Activated CD4-positive, alpha-beta T cell treated with anti-CD3 and anti-CD28 coated beads, Interleukin-2, amount 50 U/mL, for 24 hours (primary cell): ENCODE measurements at places on chromosomes 6 and 20.
A peak's percentile ranks its signal among the peaks of the same experiment; 100 is the strongest.

DNA sequence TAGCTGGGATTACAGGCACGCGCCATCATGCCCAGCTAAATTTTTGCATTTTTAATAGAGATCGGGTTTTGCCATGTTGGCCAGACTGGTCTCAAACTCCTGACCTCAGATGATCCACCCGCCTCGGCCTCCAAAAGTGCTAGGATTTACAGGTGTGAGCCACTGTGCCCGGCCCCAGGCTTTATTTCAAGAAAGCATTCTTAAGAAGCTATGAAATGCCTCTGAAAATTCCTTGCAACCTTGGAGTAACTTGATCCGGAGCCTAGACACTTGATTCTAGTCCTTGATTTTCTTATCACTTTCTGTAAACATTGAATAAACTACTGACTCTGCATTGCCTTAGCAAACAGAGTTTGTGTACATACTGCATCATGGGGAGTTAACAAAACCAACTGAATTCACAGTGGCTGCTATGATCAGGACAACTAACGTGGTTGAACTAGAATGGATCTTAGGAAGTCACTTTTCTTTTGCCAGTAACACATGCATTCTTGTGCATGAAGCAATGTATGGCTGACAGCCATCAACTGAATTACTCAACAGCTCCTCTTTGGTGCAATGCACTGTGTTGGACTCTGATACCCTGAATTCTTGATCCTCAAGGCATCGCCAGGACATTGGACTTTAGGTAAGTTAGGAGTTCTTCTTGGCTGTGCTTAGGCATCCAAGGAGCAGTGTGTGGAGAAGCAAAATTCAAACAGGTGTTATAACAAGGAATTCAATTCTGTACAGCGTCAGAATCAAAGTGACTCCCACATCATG lies 102.8 kb upstream of the TMEM170B start:
- DNase-seq: no peak

- no peak for DNase-seq
Observed at GRCh38 chr6:219641-220198, 72.6 kb upstream of the DUSP22 start.

- DNase-seq: no peak
Observed at GRCh38 chr6:167569041-167569805, 244.3 kb downstream of the TTLL2 start.

DNA sequence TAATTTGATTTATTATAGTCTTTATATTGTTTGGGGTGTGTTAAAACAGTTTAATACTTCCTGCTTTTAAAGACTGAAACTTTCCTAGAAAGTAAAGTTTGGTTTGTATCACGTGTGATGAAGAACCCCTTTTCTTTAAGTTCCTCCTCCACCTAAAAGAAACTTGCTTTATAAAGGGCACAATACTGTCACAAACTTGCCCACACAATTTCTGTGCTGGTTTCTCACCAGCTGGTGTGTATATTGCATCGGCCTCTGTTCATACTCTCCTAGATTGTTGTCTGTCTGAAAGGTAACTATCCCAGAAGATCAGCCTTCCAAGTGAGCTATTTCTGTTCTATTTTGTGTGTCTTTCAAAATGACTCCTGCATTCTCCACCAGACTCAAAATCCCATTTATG lies 46.9 kb downstream of the ANKRD6 start:
- DNase-seq: no peak

DNA sequence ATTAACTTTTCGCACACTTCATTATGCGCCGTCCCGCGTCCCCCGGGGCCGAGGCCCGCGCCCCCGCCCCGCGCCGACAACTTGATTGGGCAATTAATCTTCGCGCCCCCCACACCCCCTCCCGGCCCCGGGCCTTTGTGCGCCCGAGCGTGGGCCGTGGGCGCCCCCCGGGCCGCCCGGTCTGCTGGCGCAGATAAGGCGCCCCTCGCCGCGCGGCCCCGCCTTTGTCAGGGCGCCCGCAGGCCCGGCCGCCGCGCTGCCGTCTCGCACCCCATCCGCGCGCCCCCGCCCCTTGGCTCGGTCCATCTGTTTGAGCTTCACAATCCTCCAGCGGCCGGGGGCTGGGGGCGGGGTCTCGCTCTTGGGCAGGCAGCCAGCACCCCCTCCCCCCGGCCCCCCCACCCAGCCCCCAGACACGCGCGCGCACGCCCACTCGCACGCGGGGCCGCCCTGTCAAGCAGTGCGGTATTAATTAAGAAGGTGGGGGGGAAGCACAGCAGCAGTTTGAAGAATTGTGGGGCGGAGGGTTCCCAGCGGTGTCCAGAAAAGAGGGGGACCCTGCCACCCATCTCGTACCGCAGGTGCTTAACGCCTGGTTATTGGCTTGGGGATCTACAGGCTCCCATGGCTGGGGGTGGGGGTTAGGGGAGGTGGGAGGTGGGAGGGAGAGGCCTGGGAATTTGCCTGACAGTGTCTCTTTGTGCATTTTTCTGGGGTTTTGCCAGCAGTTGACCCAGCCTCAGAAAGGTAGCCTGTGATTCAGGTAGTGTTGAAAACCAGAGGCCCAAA lies 34.6 kb upstream of the SCRT2 start:
- no peak for DNase-seq

DNA sequence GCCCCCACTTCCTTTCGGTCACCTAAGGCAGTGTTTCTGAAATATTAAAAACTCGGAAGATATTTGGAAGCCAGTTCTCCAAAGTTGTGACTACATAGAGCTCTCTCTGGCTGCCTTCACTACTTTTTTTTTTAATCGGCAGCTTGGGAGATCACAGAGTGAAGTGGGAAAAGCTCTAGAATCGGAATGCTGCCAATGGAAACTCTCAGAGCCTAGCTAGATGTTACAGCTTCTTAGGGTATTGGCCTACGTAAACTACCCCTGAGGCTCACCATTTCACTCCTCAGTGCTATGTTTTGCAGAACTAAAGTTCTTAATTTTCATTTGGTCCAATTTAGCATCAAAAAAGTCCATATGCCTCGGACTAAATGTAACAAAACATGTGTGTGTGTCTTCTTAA lies 14.5 kb downstream of the SERPINB1 start:
- DNase-seq: no peak

DNA sequence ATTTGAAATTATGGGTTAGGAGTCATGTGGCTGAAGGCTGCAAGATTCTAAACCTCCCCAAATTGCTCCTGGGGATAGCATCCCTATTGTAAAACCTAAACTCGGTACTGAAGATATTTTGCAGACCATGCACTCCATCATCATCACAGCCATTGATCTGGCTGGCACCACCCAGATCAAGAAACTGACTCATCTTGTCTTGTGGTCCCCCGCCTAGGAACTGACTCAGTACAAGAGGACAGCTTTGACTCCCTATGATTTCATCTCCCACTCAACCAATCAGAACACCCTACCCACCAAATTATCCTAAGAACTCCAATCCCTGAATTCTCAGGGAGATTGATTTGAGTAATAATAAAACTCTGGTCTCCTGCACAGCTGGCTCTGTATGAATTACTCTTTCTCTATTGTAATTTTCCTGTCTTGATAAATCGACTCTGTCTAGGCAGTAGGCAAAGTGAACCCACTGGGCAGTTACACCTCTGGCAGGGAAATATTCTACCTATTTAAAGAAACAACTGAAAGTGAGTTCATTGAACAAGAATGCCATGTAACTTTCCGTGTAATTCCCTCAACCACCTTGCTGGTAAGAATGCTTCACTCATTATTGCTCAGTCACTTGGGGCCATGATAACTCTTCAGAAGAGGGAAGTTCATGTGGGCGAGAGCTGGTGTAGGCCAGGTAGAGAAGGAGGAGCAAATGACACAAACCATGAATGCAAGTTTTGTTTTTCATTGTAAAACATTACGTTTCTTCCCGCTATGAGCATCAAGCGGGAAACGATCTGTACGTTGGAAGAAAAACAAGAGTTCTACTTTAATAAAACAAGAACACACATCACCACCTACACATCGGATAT lies 602.9 kb upstream of the ARID1B start:
- no peak for DNase-seq

DNA sequence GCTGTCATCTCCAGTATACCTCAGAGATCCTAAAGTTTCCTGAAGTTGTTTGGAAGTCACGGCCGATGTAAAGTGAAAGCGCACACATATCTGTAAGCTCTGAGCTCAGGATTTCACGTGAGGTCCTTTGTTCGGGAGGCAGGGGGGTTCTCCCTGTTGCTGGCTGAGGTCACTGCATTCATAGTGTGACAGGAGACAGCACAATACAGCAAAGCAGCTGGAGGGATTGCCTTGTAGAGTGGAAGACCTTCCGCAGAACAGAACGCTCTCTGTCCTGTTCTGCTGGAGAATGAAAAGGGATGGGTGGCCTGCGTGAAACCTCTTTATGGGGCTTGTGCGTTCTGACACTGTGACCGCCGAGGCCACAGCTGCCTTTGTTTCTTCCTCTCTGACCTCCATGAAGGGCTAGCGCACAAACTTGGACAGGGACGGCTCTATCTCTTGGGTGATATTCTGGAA lies 13.4 kb upstream of the SERPINB1 start:
- DNase-seq: no peak

DNA sequence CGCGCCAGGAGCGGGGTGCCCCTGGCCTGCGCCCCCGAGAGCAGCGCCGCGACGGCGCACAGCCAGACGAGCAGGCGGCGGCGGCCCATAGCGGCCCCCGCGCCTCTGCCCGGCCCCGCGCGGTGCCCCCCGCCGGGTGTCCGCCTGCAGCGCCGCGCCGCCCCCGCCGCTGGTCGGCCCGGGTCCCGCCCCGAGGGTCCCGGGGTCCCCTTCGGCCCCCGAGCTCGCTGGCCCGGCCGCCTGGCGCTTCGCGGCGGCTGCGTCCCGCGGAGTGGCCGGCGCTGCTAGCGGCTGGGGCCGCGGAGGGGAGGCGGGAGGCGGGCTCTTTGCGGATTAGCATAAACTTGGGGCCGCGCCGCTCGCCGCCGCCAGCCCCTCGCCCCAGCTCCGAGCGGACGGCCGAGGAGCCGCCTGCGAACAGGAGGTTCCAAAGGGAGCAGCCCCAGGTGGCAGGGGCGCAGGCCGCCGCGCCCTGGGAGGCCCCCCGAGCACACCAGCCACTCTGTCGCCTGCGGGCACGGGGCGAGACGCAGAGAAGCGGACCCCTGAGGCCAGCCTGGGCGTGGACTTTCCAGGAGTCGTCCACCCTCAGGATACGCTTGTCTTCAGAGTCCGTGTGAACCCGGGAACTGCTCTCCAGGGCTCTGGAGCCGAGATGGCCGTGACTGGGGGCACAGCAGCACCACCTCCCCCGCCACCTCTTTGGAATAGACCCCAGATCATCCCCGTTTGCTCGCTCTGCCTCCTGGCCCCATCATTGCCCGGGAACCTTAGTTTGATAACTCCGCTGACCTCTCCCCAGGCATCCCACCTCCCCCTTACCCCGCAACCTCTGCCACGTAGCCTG lies at the start of gene EMILIN3:
Gene EMILIN3, minus strand, starts transcription at position 273 of the 847 bp plus-strand sequence. Its CDS starts 184 bp downstream, at position 89.
- no peak for DNase-seq

GRCh38 chr20:31542201-31542842 lies 28.1 kb downstream of the HM13 start:
- DNase-seq: no peak

DNA sequence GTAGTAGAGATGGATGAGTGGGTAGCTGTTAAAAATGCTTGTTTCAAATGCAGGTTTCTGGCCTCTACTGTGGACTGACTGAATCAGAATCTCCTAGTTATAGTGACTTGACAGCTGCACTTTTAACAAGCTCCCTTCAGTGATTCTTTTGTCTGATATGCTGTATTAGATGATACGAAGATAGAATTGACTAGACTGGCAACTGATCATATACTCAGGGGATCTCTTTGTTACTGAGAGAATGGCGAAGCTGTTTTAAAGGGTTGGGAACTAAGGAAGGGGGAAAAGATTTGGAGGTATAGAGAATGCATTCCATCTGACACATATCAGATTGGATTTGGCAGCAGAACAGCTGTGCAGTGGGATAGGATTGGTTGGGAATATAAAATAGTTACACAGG lies 7.0 kb downstream of the ENPP4 start:
- no peak for DNase-seq

GRCh38 chr20:16432466-16433292 lies 140.6 kb downstream of the KIF16B start:
- DNase-seq: no peak

DNA sequence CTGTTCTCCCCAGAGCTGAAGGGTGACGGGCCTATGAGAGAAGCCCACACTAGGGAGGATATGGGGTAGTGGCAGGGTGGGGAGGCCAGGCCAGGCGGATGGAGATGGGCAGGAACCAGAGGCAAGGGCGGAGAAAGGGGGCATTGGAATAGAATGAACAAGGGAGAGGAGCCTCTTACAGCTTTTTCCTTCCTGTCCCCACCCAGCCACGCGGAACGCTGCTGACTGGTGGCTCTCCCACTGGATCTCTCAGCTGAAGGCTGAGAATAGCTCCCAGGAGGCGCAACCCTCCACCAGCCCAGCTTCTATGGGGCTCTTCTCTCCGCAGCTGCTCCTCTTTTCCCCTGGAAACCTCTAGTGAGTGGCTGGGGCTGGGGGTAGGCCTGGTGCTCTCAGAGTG lies 10.8 kb downstream of the DLK2 start:
- no peak for DNase-seq

- DNase-seq: no peak
Observed at GRCh38 chr6:89475634-89476033, 42.7 kb downstream of the ANKRD6 start.

GRCh38 chr6:32796848-32797776 lies 19.7 kb downstream of the HLA-DOB start:
- peak; percentile 67 for DNase-seq

GRCh38 chr6:147297663-147298316 lies 93.6 kb downstream of the STXBP5 start:
- no peak for DNase-seq

GRCh38 chr20:2230726-2231488 lies 64.9 kb upstream of the TGM3 start:
- no peak for DNase-seq

DNA sequence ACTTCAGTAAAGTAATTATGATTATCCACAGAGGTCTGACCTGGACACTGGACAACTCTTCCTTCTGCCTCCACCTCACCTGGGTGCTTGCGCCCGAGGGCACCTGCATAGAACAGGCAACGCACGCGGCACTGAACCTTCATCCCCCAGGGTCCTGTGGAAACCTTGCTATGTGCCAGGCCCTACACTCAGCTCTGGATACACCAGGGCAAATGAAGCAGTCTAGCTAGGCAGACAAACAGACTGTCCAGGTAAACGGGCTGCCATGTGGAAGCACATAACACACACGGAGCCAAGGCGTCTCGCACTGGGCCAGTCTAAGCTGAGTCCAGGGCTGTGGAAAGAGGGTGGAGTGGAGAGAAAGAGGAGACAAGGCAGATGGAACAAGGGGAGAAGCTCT lies 109.3 kb upstream of the AFDN start:
- DNase-seq: no peak

- no peak for DNase-seq
Observed at GRCh38 chr6:163405412-163406309, 8.9 kb upstream of the QKI start.
